Activated naive CD8-positive, alpha-beta T cell treated with anti-CD3 and anti-CD28 coated beads, Interleukin-2, amount 10 ng/mL, durations not matched to agents 7 days and 5 days (primary cell): ENCODE measurements at places on chromosomes 3 and 15.
A peak's percentile ranks its signal among the peaks of the same experiment; 100 is the strongest.

- DNase-seq: no peak
Measured at GRCh38 chr3:172300862-172301261, 147.4 kb downstream of the GHSR start.

DNA sequence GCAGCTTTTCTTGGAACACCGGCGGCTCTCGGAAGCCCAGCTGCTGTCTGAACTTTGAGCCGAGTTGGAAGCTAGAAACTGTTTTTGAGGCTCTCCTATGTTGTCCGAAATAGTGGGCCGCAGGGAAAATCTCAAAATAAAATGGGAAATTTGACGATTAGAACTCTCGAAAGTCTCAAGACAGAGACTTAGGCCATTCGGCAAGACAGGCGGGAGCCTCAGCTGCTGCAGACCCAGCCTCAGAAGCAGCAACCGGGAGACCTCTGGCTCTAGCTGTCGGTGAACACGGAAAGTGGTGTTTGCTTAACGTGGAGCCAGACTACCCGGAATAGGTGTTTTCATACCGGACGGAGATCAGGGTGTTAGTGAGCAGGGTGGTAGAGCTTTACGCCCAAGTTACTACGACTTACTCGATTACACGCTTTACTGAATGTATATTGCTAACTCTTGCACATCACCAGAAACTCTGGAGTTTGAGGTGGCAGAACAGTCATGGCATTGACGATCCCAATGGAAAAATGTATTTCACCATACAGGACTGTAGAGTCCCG is 357 bp upstream of the MAN2C1 start:
- DNase-seq: no peak

DNA sequence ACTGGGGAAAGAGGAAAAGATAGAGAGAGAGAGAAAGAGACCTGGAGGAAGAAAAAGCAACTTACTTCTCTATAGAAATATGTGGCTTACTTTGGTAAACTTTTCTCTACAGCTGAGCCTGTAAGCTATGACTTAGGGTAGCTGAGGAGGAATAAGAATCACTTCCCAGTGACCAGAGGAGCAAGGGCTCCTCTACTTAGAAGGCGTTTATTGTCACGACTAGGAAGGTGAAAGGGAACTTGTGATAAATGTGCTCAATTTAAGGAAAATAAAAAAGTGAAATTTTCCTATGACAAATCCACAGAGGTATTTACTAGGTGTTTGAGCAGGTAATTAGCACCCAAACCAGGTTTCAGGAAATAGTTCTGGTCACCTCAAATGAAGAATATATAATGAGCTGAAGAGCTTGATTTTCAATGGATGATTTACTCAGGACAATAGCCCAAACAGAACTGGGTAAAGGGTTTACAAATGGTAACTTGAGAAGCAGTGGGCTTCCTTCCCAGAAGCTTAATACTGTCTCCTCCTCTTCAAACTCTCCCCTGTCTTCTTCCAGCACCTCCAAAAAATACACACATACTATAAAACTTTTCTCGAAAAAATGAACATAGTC is 46.1 kb downstream of the SOX2 start:
- DNase-seq: no peak

DNA sequence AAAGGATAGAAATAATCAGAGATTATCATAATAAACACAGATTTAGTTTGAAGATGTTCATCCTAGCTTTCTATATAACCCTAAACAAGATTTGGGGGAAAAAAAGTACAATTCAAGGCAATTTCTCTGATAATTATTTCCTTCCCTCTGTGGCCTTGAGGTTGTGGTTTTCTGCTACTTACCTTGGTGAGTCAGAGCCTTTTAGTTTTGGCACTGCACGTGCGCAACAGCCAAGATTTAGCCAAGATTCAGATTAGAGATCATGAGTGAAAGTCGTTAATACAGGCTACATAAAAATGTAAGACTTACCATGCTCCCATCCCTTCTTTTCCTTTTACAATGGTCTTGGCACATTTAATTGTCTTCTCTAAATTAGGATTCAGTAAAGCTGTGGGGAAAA is 6.7 kb downstream of the LYZL4 start:
- DNase-seq: no peak

- no peak for DNase-seq
Measured at GRCh38 chr15:77544162-77544561, 88.5 kb downstream of the LINGO1 start.

DNA sequence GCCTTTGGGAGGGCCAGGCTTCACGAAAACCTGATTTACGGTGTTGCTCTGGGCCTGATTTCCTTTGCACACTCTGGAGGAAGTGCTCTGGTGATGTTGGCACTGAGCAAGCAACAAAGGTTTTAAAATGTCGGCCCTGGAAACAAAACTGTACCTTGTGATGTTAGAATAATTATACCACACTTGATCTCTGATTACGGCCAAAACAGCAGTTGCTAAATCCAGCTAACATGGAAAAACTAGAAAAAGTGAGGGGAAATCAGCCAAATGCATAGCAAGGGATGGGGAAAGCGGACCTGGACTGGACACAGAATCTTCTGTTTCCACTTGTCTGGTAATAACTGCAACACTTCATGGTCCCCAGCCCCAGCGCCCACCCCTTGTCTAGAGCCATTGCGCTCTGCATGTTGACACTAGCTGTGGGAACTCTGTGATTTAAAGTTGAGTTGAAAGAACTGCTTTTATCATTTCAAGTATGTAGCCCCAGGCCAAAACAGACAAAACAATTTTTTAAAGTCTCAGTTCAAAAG is 120.1 kb downstream of the VGLL4 start:
- DNase-seq: no peak

GRCh38 chr3:149608987-149609386 is 48.8 kb downstream of the WWTR1 start:
- no peak for DNase-seq

DNA sequence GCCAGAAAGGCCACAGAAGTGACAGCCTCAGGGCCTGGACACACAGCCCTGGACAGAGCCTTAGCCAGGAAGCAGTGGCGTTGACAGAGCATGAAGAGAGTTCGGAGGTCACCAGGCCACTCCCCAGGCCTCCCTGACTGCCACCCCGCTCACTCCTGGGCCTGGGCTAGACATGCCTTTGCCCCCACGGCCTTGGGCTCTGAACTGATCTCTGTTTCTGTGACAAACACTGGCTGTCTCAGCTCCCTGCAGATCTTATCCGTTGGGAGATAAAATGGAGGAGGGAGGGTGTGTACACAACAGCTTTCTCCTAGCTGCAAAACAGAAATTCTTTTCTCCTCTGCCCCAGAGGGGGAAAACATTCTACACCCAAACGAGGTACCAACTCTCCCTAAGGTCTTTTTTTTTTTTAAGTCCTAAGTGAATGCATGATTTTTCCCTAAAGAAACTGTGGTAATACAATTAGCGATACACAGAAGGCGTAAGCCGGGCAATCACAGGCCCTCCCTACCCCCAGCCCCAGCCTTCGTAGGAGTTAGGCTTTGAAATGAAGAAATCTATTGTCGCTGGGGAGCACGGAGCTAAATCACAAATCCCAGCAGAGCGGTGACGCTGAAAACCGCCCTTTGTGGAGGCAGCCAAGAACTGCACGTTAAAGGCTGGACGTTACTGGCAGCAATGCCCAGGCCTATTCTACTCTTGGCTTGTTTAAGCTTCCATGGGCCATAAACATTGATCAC is 45.0 kb downstream of the SRGAP3 start:
- DNase-seq: no peak

- DNase-seq: no peak
Measured at GRCh38 chr15:78076231-78077052, 1.1 kb downstream of the TBC1D2B start.

DNA sequence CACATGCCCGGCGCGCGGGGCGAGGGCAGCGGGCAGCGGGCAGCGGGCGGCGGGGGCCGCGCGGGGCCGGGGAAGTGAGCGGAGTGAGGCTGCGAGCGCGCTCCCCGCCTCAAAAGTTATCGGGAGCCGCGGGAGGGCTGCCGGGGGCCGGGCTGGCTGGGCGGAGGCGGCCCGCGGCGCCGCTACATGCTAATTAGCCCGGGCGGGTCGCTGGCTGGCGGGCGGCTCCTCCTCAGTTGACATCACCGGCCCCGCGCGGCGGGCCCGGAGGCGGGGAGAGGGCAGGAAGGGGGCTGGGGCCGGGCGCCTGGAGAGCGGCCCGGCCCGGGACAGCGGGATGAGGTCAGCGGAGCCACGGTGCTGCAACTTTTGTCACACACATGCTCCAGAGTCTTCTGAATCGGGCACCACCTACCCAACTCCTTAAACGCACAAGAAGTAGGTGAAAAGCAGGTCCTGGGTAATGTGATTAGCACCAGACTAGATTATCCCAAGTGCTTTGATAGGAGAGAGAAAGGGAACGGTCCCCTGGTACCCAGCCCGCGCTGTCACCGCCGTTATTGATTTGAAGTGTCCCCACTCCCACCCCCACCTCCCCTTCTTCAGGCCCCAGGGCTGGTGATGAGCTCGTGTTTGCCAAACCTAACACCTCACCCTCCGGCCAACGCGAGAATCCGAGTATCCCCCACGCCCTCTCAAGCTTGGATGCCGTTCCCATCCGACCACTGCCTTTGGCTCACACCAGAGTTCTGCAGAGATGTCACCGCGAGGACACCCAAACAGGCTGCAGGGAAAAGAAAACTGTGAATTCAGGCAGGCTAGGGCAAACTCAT is at the start of gene HEG1:
Gene HEG1 (minus strand): TSS at position 85 of the 833 bp plus-strand sequence. CDS start 107 bp downstream, outside the sequence.
- DNase-seq: peak; percentile 85

GRCh38 chr3:99767291-99767690 is 50.4 kb upstream of the CMSS1 start:
- DNase-seq: no peak

DNA sequence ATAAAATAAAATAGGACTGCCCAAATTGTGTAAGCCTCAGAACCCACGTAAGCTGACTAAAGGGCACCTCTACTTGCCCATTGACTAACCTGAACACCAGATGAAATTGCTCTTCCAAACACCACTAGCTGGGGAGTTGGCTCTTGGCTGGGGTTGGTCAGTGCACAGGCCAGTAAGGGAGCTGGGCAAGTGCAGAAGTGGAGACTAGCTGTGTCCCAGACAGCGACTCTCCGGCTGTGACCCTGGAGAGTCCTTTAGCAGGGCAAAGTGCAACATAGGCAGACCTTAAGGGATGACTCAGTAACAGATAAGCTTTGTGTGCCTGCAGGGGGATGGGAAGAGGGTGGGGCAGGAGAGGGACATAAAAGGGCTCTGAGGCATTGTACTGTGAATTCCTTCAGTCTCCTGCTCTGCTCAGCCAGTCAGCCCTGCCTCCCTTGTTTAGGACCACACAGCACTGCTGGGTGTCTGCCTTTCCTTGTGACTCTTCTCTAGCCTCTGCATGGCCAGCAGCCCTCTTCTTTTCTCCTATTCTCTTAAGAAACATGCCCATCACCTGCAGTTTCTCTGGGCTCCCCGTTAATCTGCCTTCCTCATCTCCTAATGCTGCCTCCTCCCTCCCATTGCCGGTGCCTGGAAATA is 13.2 kb downstream of the NR1I2 start:
- no peak for DNase-seq

DNA sequence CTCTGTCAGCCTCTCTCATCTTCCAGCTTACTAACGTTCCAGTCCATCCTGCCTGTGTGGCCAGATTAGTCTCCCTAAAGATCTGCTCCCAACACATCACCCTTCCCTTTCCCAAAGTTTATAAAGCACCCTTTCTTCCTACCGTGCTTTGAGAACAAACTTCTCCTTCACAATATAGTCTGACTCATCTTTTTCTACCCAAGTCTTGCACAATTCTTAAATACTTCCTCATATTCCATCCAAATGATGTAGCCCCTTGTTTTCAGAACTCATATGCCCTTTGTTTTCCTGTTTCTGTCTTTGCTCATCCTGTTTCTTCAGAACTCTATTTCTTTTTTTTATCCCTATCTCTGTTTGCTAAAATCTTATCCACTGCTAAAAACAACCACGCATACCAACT is 326.8 kb downstream of the MFSD1 start:
- no peak for DNase-seq

DNA sequence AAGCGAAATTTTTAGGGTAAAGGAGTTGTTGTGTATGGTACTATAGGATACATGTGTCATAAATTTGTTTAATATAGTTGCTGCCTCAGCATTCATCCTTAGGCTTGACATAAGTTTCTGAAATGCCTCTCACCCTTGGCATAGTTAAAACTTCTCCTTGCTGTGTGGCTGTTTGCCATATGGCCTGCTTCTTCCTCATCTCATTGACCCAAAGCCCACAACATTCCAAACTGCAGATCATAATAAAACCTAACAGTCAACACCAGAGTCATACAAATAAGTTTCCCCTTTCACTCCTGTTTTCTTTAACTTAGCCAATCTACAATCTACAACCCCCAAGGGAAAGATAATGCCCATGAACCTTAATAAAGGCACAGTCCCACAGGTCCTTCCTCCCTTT is 136.6 kb downstream of the TMCC1 start:
- no peak for DNase-seq

DNA sequence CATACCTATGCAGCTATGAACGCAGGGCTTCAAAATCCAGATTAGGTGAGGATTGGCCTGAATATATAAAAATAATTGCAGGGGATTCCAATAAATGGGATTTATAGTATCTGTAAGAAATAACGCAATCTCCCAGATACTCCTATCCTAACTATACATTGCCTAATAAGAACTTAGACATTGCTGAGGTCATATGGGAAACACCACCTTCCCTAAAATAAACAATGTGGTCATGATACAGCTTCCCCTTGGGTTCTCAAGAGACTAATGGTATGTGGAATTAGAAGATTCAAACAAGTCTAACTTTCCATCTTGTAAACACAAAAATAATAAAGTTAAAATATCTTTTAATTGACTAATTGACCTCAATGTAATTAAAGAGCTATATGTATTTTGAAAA is 28.2 kb downstream of the UBE3A start:
- DNase-seq: no peak

DNA sequence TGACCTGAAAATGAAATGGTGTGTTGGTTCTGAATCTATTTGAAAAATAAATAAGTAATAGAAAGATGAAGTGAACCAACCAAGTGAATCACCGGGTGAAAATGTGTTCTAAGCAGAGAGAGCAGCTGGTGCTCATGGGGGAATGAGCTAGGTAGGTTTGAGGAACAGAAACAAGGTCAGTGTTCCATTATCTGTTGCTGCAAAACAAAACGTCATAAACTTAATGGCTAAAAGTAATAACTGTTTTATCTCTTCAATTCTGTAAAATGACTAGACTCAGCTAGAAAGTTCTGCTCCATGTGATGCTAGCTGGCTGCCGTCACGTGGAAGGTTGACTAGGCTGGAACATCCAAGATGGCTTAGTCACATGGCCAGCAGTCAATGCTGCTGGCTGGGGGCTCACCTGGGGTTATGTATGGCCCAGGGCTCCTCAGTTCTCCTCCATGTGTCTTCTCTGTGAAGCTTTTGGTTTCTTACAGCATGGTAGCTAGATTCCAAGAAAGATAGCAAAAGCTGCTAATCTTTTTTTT is 13.3 kb upstream of the SH3BP5 start:
- DNase-seq: no peak

DNA sequence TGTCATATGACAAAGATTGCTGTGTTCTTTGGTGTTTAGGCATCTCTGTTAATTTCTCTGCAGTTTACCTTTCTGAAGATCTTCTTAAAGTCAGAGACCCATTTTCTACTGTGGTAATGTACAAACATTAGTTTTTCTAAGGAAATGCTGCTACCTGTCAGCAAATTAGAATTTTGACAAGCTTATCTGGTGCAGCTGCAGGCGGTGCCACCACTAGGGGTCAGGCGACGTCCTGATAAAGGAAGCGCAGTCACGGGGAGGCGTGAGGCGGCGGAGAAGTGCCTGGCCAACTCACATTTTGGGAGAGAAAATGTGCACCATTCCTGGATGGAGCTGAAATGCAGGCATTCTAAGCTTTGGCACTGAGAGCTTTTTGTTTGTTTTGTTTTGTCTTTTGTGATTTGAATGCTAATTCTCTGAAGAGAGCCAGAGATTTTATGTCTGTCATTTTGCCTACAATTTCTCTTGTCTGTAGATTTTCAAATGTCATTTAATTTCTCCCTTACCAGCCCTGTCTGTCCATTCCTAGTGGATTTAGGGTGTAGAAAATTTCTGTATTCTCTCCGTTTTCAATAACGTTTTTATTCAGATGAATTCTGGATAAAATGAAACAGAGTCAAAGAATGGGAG is 24.9 kb upstream of the SIAH2 start:
- DNase-seq: peak; percentile 81
